ENCODE measurements at places on chromosomes 12 and 14. TPM values are rescaled to one million over a fixed set of nuclear protein-coding genes. Genes with fewer than 3 reads are reported as not detected.

GRCh38 chr12:111408686-111409402, 3.1 kb downstream of the SH2B3 start:
- no peak for DNase-seq

DNA sequence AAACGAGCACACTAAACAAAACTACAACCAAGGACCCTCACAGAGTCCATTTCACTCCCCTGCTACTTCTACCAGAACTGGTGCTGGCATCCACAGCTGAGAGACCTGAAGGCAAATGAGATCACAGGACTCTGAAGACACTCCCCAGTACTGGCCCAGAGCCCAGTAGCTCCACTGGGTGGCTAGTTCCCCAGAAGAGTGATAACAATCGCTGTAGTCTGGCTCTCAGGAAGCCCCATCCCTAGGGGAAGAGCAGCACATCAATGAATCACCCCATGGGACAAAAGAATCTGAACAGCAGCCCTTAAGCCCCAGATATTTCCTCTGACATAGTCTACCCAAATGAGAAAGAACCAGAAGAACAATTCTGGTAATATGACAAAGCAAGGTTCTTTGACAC, 190.7 kb upstream of the BMP4 start:
- DNase-seq: no peak

DNA sequence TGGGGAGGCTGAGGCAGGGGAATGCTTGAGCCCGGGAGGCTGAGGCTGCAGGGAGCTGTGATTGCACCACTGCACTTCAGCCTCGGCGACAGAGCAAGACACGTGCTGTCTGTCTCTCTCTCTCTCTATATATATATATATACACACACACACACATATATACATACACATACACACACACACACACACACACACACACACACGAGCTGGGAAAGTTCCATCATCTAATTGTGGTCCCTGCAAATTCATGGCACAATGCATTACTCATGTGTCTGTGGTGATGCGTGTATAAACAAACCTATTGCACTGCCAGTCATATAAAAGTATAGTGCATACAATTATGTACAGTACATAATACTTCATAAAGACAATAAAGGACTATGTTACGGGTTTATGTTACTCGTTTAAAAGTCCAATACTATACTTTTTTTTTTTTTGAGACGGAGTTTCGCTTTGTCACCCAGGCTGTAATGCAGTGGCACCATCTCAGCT, 36.6 kb downstream of the WDR89 start:
- no peak for DNase-seq

NR1H4 gene
- total RNA-seq: not detected

TMEM63C gene
- total RNA-seq: 1.6 TPM

ATP23 gene
- total RNA-seq: 8.7 TPM

ST8SIA1 gene
- total RNA-seq: 0.17 TPM

MYO1H gene
- not detected for total RNA-seq
